Cortex of kidney (tissue), 1 donor: ENCODE measurements at places on chromosomes 5 and 9.

DNA sequence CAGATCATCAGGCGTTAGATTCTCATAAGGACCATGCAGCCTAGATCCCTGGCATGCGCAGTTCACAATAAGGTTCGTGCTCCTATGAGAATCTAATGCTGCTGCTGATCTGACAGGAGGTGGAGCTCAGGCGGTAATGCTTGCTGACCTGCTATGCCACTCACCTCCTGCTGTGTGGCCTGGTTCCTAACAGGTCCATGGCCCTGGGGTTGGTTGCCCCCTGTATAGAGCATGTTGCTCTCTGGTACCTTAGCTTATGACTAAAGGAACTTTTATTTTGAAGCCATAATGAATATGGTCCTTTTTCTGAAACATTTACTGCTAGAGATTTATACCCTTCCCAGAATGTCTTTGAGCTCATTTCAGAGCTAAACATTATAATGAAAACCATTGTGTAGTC is 3.1 kb downstream of the MAN2A1 start:
- no peak for DNase-seq

DNA sequence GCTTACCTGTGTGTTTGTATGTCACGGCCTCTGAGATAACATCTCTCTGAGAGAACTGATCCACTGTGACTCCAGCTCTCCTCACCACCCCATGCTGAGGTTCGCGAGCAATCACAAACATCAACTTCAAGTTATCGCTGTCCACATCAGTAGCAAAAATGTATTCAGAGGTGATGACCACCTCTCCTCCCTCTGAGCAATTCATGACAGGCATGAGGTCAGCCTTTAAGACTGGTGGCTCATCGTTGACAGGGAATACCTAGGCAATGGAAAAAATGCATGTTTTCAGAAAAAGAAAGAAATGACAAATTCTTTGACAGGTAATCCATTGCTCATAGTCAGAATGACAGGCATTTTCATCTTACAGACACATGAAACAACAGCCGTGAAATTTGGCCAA is 90.3 kb upstream of the CER1 start:
- no peak for DNase-seq

DNA sequence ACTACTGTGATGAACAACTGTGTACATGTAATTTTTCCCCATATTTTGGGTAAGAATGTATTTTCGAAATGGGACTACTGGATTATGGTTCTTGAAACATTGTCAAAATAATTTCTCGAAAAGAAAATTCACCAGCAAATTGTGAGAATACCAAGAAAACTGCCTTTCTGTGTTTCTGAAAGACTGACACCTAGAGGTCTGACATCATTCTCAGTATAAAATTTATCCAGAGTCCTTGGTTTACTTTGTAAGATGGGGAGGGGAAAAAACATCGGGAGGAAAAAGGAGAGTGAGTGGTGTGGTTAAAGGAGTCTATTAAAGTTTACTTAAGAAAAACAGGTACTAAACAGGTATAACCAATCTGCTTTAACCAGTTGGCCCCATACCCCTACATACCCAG is 149.2 kb downstream of the CEP120 start:
- no peak for DNase-seq

- DNase-seq, result no peak
Observed at GRCh38 chr5:1480217-1480616, 35.0 kb upstream of the SLC6A3 start.

GRCh38 chr5:115875447-115875846 is 33.7 kb downstream of the AP3S1 start:
- DNase-seq, result no peak
